ENCODE measurements at places on chromosomes 4 and X. TPM values are rescaled to one million over a fixed set of nuclear protein-coding genes. Genes with fewer than 3 reads are reported as not detected.

The RAB39B gene
- 0.43 TPM for total RNA-seq

The RBM46 gene
- not detected for total RNA-seq

The GAGE12E gene
- total RNA-seq: not detected

The PLRG1 gene
- total RNA-seq: 82.0 TPM

The NDP gene
- total RNA-seq: not detected

The S100G gene
- not detected for total RNA-seq

The IL1RAPL2 gene
- total RNA-seq: 0.32 TPM

The SPIN2B gene
- 6.1 TPM for total RNA-seq

The CD40LG gene
- not detected for total RNA-seq

The FUNDC1 gene
- total RNA-seq: 13.5 TPM

The BANK1 gene
- total RNA-seq: 0.32 TPM

The PCYT1B gene
- 0.86 TPM for total RNA-seq

DNA sequence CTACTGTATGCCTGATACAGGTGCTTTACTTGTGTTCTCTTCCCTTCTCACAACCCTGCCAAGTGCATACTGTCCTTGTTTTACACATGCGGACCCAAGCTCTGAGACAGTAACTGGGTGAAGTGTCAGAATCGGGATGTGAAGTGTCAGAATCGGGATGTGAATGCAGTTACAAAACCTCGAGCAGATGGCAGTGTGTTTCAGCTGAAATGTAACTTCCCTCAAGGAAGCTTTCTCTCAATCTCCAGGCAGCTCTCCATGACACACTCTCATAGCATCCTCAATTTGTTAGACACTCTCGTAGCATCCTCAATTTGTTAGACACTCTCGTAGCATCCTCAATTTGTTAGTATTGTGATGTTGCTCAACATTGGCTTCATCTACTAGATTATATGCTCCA is 1.1 kb upstream of the HPSE start:
- no peak for DNase-seq

GRCh38 chrX:96707804-96708203 is 23.2 kb downstream of the DIAPH2 start:
- DNase-seq: peak; percentile 48

GRCh38 chr4:88742561-88742960 is 44.9 kb upstream of the NAP1L5 start:
- no peak for DNase-seq

- no peak for DNase-seq
Measured at GRCh38 chrX:135194684-135195083, 23.5 kb upstream of the CT55 start.

- DNase-seq: peak; percentile 4
Measured at GRCh38 chrX:100085846-100086245, 324.2 kb downstream of the PCDH19 start.

DNA sequence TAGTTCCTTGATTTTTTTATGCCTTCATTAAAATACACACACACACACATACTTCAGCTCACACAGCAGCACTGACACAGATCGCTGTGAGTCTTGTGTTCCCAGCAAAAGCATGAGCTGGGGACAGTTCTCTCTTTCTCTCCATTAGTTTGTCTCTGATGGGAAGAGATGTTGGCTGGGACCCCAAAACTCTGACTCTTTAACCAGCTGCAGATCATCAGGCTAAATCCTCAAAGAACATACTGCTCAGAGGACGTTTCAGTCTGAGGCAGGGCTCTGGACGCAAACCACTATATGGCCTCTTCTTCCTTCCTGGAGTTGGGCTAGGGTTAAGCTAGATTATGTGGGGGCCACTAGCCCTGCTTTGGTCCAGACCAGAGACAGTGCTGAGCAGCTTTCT is 109.6 kb downstream of the NHSL2 start:
- no peak for DNase-seq

DNA sequence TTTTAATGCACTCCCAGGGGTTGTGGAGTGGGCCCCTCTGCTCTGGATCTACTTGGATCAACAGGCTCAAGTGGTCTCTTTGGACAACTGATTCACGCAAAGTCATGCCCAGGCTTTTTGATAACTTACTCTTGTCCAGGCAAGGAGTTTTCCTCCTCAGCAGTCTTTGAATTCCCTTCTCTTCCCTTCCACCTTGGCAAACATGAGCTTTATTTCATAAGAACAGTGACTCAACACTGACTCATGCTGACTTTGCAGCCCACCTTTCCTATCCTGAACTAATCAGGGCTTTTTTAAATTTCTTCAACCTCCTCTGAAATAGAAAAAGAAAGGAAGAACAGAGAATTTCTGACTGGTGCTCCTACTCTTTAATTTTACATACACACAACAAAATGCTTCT is 132.1 kb upstream of the LDB2 start:
- DNase-seq: peak; percentile 74

- no peak for DNase-seq
Measured at GRCh38 chr4:115660465-115660864, 547.0 kb upstream of the NDST4 start.

GRCh38 chr4:110704748-110705439 is 82.0 kb upstream of the PITX2 start:
- DNase-seq: no peak

DNA sequence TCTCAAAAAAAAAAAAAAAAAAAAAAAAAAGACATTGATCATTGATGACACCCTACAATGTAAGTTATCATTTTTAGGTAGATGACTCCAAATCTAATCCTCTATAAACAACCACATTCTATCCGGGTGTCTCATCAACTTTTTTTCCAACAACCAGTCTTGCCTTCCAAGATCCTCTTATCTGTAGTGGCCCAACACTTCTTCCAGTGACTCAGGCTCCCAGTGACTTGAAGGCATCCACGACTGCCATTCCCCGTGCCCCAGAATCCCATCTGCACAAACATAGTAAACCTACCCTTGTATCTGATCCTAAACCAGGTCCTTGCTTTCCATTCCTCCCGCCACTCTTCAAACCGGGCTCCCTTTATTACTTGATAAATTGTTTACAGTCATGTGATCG is 15.6 kb upstream of the TSPAN5 start:
- DNase-seq: peak; percentile 56

DNA sequence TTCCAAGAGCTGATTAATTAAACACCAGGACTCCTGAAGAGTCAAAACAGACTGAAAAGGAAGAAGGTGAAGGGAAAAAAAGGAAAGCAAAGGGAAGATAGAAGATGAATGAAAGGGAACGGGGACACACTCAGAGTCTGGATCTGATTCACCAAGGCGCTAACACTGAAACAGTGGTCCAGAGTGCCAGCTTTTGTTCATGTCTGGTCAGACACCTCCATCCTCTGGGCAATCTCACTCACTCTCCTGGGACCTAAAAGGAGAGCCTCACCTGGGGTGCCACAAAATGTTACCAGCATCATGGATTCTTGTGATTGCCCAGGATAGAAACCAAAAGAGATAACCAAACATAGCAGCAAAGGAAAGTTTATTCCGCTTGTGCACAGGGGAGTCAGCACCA is 120.3 kb upstream of the AFF2 start:
- DNase-seq: no peak

DNA sequence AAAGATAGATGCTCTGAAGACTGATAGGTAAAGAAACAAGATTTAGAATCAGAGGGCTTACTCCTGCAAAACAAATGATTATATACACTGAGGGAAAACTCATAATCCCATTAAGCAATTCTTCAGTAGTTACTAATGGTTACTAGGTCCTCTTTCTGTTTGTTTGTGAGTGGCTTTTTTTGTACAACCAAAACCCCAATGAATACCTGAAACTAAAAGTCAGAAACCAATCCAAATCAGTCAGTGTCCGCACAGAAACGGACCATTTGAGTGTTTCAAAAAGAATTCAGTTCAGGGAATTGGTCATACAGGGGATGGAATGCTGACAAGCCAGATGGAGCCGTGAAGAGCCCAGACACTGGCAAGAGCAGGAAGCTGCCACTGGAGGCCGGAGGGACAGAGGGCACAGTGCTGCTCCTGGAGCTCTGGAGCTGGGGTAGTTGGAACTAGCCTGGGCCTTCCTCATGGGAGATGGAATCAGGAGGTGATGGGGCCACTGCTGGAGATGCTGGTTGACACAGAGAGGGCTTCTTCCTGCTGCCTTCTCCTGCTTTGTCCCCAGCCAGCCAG is 31.9 kb downstream of the SETD7 start:
- DNase-seq: no peak

DNA sequence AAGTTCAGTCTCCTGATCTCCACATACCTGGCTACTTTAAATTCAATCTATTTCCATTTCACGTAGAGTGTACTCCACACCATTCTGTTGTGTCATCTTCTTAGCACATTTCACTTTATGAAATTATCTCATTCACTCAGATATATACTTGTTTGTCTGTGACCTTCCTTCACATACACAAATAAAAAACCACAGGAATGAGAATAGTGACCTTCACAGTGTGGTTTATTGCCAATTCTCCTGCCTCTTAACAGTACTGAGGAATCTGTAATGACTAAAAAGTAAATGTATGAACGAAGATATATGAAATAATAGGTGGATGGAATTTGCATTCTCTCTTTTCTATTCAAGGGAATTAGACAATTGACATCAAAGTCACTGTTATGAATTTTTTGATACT is 183.9 kb upstream of the PCDH7 start:
- DNase-seq: peak; percentile 56

- DNase-seq: peak; percentile 61
Measured at GRCh38 chrX:40104630-40104984, 6.8 kb upstream of the BCOR start.

- no peak for DNase-seq
Measured at GRCh38 chr4:116537828-116538227, 547.5 kb downstream of the TRAM1L1 start.

DNA sequence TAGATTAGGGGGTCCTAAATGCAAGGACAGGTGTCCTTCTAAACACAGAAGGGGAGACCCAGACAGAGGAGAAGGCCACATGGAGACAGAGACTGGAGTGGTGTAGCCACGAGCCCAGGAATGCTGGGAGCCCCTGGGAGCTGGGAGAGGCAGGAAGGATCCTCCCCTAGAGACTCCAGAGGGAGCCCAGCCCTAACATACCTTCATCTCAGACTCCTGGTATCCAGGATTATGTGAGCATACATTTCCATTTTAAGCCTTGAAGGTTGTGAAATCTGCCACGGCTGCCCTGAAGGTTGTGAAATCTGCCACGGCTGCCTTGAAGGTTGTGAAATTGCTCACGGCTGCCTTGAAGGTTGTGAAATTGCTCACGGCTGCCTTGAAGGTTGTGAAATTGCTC is 148.4 kb downstream of the ASMT start:
- no peak for DNase-seq

DNA sequence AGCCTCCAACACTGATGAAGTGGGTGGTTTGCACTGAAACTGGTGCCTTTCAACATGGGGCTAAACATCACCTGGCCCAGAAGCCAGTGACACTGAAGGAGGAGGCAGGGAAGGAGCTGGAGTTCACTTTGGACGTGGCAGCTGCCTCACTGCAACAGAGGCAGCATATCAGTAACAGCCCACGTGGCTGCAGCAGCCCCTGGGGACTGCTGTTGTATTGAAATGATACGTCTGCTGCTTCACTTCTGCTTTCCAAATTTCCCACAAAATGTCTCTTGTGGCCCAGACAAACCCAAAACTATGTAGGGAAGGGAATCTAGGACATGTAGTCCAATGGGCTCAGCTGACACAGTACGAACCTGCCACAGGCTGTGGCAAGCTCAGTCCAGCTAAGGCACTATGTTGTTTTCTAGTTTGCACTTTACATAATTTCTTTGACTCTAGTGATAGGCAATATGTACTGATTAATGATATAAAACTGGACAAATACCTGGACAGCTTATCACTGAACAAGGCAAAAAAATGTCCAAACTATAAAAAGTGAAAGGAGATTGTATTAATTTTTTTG is 84.7 kb upstream of the RAPGEF2 start:
- no peak for DNase-seq

GRCh38 chr4:39104255-39104654 is 42.2 kb downstream of the KLHL5 start:
- DNase-seq: no peak

DNA sequence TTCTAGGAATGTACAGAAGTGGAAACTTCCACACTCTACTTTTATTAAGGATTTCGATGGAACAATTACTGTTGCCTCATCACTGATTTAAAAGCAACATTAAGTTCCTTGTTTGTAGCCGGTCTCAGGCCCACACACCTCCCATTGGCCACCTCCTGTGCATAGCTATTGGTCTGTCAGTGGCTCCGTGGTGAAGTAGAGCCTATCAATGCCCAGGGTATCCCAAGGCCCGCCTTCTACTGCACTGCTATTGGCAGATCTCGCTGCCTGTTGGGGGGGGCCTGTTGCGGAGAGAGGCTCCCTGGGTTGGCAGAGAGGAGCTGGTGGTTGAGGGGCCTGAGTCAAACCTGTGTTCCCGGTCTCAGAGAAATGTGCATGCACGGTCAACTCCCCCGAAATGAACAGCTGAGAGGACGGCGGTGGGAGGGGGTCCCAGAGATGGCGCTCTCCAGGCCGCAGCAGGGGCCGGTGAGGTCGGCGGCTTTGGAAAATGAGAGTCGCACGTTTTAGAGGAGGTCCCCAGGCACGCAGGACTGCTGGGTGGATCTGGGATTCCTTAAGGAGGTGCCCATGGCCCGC is 4.9 kb upstream of the ARAF start:
- DNase-seq: peak; percentile 94

- DNase-seq: no peak
Measured at GRCh38 chrX:15221321-15221720, 48.6 kb downstream of the ASB9 start.

GRCh38 chrX:130083656-130084382 is 26.5 kb downstream of the ELF4 start:
- DNase-seq: no peak

DNA sequence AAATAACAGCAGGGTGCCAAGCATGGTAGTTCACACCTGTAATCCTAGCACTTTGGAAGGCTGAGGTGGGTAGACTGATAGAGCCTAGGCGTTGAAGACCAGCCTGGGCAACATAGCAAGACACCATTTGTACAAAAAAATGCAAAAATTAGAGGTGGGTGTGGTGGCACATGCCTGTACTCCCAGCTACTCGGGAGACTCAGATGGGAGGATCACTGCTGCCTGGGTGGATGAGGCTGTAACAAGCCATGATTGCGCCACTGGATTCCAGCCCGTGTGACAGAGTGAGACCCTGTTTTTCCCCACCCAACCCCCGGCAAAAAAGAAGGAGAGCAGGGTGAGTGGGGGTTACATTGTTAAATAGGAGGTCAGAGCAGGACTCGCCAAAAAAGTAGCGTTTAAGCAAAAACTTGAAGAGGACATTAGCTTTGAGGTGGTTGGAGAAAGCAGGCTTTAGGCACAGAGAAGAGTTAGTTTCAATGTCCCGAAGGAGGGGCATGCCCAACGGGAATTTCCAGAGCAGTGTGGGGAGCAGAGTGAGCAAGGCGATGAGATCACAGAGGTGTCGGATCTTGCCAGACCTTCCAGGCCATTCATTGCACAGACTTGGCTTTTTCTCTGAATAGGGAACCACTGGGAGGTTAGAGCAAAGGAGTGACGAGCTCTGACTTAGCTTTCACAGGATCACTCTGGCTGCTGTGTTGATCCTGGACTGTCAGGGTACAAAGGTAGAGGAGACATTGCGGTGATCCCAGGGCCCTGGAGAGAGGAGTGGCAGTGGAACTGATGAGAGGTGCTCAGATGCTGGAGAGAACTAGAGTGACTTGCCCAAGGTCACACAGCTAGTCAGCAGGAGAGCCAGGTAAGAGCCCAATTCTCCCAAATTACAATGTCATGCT is 70.6 kb downstream of the TRAPPC11 start:
- no peak for DNase-seq

GRCh38 chr4:182019148-182019652 is 224.0 kb upstream of the TENM3 start:
- DNase-seq: no peak

- no peak for DNase-seq
Measured at GRCh38 chr4:7255488-7255881, 63.1 kb downstream of the SORCS2 start.

Measured in fibroblast of villous mesenchyme (primary cell).